ENCODE measurements at places on chromosomes 1 and 21.

DNA sequence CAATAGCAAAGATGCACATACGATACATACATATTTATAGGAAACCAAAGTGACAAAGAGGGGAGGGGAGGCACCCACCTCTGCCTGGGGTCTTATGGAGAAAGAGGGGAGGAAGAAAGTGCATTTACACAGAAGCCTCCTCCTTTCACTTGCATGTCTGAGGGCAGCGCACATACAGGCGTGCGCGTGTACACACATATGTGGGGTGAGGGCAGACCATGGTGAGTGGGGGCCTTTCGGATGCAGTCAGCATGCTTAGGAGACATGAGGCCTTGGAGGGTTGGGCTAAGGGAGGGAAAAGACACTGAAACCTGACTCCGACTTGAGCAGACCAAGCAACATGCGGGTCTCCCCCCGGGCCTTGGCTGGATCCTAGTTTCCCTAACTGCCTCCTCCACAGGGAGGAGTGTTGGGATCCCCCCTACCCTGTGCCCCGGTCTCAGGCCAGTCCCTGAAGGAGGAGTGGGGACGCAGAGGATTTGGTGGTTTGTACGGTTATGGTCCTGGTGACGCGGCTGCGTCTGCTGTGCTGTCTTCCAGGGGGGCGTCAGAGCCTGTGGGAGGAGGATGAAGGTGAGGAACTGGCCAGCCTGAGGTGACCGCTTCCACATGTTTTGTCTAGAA is 15.2 kb downstream of the LRRC71 start:
- no peak overlapping the region for H3K4me3 ChIP-seq
- no peaks in the 10 kb centered on the region for H3K36me3 ChIP-seq
- no peak overlapping the region for H3K27ac ChIP-seq

DNA sequence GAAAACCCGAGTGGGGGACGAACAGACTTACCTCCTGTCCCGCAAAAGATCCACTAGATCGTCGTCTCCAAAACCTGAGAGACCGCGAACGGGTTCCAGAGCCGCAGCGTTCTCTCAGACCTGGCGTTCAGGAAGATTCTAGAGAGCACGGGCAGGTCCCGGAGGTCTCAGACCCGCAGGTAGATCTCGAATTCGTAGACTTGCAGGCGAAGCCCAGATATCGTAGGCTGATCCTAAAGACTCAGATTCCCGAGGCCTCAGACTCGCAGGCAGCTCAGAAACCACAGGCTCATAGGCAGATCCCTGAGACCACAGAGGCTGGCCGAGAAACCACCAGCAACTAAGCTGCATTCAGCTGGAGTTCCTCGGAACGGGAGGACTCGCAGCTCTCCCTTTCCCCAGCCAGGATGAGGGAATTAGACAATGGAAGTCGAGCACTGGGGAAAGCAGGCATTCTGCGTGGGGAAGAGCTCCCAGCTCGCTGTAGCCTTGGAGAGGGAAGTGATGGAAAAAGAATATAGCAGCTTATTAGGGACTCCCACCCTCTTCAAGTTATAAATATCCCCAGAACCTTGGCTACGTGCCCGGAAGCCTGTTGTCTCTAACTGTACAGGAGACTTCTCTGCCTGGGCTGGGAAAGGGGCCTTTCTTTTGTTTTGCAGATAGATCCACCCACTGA is at the start of gene ZNF436:
TSS of gene ZNF436 (minus strand) at position 502 of the 679 bp plus-strand sequence. CDS start 1,831 bp downstream, outside the sequence.
- peak within 1 kb of the TSS; percentile 93 for H3K4me3 ChIP-seq
- H3K27ac ChIP-seq: peak within 1 kb of the TSS; percentile 99
- peaks cover 36% of the 10 kb centered on the region for H3K4me1 ChIP-seq
- peak; percentile 44 for DNase-seq
- peaks cover 25% of the 10 kb centered on the region for H3K36me3 ChIP-seq

- H3K27ac ChIP-seq: no peak overlapping the region
- peaks cover 3% of the 10 kb centered on the region for H3K27me3 ChIP-seq
- DNase-seq: no peak
- H3K36me3 ChIP-seq: no peaks in the 10 kb centered on the region
- no peak overlapping the region for H3K4me3 ChIP-seq
Measured at GRCh38 chr1:94793296-94793656, 26.9 kb upstream of the SLC44A3 start.

DNA sequence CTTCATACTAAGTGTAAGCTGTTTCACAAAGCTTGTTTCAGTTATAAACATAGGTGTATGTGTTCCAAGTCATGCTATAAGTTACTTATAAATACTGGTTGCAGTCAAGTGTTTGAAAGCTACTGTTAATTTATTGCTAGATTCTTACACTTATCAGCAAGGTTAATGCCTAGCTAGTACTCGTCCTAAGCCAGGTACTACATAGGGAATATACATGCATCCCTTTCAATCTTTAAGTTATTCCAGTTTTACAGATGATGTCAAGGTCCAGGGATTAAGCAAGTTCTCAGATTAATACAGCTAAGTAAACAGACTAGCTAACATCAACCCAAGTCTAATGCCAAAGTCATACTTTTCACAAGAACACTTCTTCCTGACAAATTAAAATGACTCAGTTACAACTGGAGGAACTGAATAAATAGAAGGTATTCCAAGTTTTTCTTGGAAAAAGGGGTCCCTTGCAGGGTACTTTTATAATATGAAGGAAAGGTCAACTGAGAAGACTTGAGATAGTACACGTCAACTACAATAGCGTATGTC is 652.2 kb upstream of the USP24 start:
- no peaks in the 10 kb centered on the region for H3K4me1 ChIP-seq
- DNase-seq: no peak
- no peak overlapping the region for H3K4me3 ChIP-seq
- peaks cover 3% of the 10 kb centered on the region for H3K27me3 ChIP-seq

- no peaks in the 10 kb centered on the region for H3K36me3 ChIP-seq
- H3K27me3 ChIP-seq: no peaks in the 10 kb centered on the region
- no peak overlapping the region for H3K27ac ChIP-seq
- H3K4me3 ChIP-seq: no peak overlapping the region
- no peak for DNase-seq
Measured at GRCh38 chr21:39855595-39855994, 11.6 kb upstream of the PCP4 start.

GRCh38 chr1:31381394-31382294 is 8.8 kb upstream of the FABP3 start:
- no peaks in the 10 kb centered on the region for H3K4me1 ChIP-seq
- peaks cover 6% of the 10 kb centered on the region for H3K27me3 ChIP-seq
- no peak overlapping the region for H3K27ac ChIP-seq
- no peak for DNase-seq
- no peaks in the 10 kb centered on the region for H3K36me3 ChIP-seq

DNA sequence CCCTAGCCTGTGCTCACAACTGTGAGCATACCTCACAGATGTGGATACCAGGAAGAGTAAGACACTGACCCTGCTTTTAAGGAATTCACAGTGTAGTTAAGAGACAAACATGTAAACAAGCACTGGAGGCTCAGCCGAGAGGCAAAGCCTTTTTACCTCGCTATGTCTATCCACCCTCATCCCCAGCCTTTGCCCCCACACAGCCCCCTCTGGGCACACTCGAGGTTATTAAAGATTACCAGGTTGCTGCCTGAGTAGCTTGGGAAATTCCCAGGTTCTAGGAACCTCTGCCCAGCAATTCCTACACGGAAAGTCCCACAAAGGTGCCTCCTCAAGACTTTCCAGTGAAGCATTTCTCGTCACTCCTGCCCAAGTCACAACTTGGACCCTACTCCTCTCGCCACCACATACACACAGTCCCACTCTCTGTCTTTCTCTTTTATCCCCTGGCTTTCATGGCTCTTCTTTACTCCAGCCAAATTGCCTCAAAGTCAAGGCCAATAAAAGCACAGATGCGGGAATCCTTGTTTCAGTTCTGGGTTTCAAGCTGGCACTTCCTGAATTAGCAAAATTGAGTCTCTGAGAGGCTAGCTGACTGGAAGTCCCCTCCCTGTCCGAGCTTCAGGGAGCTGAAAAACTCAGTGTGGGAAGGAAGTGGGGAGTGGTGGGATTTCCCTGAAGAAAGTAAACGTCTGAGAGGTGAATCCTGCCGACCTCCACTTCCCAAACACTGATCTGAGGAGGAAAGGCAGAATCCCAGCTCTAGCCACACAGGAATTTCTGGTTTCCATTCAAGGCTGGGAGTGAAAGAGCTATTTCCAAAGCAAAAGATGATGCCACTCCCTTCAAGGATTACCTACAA is 7.6 kb downstream of the DENND2D start:
- peaks cover 92% of the 10 kb centered on the region for H3K4me1 ChIP-seq
- H3K27me3 ChIP-seq: no peaks in the 10 kb centered on the region
- peak overlapping the region; percentile 95 for H3K27ac ChIP-seq
- DNase-seq: no peak
- peaks cover 98% of the 10 kb centered on the region for H3K36me3 ChIP-seq

DNA sequence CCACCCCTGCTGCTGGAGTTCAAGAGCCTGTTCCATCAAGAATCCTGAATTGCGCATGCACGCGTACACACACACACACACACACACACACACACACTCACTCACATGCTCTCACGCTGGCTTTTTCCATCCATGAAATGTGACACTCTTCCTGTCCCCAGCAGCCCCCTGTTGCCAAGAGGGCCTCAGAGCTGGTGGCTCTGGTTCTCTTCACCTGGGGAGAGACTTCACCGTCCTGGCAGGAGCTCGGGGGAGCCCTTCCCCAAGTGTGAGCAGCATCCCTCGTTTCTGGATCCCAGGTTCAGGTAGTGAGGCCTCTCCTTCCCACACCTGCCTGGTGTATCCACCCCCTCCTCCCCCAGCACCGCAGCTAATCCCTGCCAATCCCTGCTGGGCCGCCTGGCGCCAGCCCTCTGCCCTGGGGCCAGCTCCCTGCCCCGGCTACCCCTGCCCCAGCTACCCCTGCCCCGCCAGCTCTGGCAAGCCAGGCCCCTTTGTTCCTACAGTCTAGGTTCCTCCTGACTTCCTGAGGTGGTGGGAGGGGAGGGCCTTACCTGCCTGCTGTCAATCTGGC is 9.9 kb downstream of the PLOD1 start:
- no peaks in the 10 kb centered on the region for H3K4me1 ChIP-seq
- no peak overlapping the region for H3K27ac ChIP-seq
- peaks cover 16% of the 10 kb centered on the region for H3K36me3 ChIP-seq
- no peak for DNase-seq

DNA sequence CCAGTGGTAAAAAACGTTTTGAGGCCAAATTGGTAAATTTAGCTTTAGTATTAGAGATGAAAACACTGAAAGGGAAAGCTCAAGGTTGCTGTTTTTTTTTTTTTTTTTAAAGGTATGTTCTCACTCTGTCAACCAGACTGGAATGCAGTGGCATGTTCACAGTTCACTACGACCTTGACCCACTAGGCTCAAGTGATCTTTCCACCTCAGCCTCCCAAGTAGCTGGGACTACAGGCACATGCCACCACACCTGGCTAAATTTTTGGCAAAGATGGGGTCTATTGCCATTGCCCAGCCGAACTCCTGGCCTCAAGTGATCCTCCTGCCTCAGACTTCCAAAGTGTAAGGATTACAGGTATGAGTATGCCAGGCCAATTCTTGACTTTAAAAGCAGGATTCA is 18.9 kb downstream of the LRIF1 start:
- H3K4me1 ChIP-seq: no peaks in the 10 kb centered on the region
- H3K27me3 ChIP-seq: no peaks in the 10 kb centered on the region
- H3K4me3 ChIP-seq: no peak overlapping the region
- H3K36me3 ChIP-seq: peaks cover 36% of the 10 kb centered on the region

DNA sequence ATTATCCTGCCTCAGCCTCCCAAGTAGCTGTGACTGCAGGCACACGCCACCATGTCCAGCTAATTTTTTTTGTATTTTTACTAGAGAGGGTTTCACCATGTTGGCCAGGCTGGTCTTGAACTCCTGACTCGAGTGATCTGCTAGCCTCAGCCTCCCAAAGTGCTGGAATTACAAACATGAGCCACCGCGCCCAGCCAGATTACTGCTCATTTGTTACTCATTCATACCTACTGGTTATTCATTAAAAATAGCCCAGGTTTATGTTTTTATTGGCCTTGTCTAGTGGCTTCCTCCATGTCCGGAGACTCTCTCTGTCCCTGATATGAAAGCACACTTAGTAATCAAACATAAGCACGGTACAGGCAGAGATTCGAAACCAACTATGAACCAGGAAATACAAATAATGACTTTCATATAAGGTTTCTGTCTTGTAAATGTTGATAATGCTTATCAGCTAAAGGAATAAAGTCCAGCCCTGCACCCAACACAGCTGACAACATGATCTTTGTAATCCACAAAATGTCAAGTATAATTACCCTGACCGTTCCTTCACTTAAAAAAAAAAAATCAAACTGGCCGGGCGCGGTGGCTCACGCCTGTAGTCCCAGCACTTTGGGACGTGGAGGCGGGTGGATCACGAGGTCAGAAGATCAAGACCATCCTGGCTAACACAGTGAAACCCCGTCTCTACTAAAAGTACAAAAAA is 50.4 kb upstream of the CXADR start:
- H3K4me1 ChIP-seq: no peaks in the 10 kb centered on the region
- H3K4me3 ChIP-seq: no peak overlapping the region
- H3K36me3 ChIP-seq: no peaks in the 10 kb centered on the region
- no peak for DNase-seq

- no peaks in the 10 kb centered on the region for H3K27me3 ChIP-seq
- no peaks in the 10 kb centered on the region for H3K36me3 ChIP-seq
- H3K27ac ChIP-seq: no peak overlapping the region
Measured at GRCh38 chr1:53331446-53332185, 3.7 kb upstream of the LRP8 start.

GRCh38 chr1:53460211-53460634 is 1.0 kb downstream of the DMRTB1 start:
- no peaks in the 10 kb centered on the region for H3K36me3 ChIP-seq
- peaks cover 2% of the 10 kb centered on the region for H3K27me3 ChIP-seq
- no peak overlapping the region for H3K4me3 ChIP-seq
- no peaks in the 10 kb centered on the region for H3K4me1 ChIP-seq
- no peak overlapping the region for H3K27ac ChIP-seq

GRCh38 chr1:198467907-198468306 is 72.6 kb downstream of the ATP6V1G3 start:
- peaks cover 8% of the 10 kb centered on the region for H3K4me1 ChIP-seq
- DNase-seq: no peak
- no peaks in the 10 kb centered on the region for H3K27me3 ChIP-seq

DNA sequence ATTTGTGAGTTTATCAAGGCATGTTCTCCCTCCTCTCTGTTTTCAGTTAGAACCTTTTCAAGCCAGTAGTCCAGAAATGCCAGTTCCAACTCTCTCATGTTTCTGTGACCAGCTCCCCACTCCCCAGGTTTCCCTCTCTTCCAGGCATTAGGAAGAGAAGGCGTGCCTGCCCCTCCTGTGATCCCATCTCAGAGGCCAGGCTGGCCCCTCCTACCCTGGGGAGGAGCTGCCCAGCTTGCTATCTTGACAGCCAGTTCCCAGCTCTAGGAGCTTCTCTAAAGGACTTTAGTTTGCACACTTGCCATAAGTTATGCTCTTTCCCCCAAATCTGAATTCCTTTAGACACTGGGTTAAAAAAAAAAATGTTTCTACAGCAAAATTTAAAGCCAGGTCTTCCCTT is 8.9 kb downstream of the HYI start:
- H3K36me3 ChIP-seq: peaks cover 9% of the 10 kb centered on the region
- H3K4me1 ChIP-seq: no peaks in the 10 kb centered on the region
- H3K27ac ChIP-seq: no peak overlapping the region
- no peak overlapping the region for H3K4me3 ChIP-seq

DNA sequence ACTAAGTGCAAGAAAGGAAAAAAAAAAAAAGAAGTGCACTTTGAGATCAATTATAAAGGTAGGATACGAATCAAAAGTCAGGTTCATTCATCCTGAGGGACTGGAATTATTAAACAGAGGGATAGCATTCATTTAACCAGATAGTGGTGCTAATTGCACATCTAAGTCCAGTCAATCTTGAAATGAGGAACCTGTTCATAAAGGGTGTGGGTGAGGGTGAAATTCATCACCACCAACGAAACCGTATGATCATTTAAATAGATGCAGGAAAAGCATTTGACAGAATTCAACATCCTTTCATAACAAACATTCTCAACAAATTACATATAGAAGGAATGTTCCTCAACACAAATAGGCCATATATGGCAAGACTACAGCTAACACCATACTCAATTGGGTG is 5.6 kb downstream of the CTSS start:
- peak overlapping the region; percentile 8 for H3K27ac ChIP-seq
- no peaks in the 10 kb centered on the region for H3K27me3 ChIP-seq
- H3K4me1 ChIP-seq: peaks cover 34% of the 10 kb centered on the region
- H3K36me3 ChIP-seq: peaks cover 25% of the 10 kb centered on the region

Measured in activated naive CD8-positive, alpha-beta T cell treated with anti-CD3 and anti-CD28 coated beads, Interleukin-2, amount 50 U/mL, for 24 hours (primary cell).